ENCODE measurements at places on chromosomes 16 and 17.
A peak's percentile ranks its signal among the peaks of the same experiment; 100 is the strongest.

DNA sequence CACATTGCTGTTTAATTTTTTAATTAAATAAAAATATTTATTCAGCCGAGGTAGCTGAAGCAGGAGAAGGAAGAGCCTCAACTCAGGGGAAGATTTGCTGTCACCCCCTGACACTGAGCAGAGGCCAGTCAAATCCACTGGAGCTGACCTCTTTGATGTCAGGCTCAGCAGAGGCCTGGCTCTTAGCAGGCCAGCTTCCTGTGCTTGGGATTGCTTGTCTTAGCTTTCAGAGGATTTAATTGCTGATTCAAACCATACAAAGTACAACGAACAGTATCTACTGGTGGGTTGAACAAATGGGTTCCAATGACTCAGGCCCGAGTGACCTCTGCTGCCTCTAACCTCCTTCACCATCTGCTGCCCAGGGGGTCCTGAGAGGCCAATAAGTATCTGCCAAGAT, 417.0 kb upstream of the HSBP1 start:
- DNase-seq: no peak
- no peak overlapping the region for H3K4me3 ChIP-seq
- H3K27ac ChIP-seq: no peak overlapping the region
- H3K27me3 ChIP-seq: no peaks in the 10 kb centered on the region
- H3K36me3 ChIP-seq: no peaks in the 10 kb centered on the region

DNA sequence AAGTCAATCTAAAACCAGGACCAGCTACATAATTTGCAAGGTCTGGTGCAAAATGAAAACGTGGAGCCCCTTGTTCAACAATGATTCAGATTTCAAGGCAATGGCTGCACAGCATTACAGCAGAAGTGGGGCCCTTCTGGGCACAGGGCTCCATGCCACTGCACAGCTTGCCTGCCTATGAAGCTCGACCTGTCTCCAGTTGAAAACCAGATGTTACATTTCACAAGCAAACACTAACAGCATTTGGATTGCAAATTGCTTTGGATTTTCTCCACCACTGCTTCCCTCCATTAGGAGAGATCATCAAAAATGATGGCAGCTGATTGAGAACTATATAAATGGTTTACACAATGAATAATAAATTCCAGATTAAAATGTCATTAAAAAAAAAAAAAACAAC, 551.4 kb upstream of the ZFHX3 start:
- no peaks in the 10 kb centered on the region for H3K4me1 ChIP-seq
- H3K36me3 ChIP-seq: no peaks in the 10 kb centered on the region
- H3K4me3 ChIP-seq: no peak overlapping the region

DNA sequence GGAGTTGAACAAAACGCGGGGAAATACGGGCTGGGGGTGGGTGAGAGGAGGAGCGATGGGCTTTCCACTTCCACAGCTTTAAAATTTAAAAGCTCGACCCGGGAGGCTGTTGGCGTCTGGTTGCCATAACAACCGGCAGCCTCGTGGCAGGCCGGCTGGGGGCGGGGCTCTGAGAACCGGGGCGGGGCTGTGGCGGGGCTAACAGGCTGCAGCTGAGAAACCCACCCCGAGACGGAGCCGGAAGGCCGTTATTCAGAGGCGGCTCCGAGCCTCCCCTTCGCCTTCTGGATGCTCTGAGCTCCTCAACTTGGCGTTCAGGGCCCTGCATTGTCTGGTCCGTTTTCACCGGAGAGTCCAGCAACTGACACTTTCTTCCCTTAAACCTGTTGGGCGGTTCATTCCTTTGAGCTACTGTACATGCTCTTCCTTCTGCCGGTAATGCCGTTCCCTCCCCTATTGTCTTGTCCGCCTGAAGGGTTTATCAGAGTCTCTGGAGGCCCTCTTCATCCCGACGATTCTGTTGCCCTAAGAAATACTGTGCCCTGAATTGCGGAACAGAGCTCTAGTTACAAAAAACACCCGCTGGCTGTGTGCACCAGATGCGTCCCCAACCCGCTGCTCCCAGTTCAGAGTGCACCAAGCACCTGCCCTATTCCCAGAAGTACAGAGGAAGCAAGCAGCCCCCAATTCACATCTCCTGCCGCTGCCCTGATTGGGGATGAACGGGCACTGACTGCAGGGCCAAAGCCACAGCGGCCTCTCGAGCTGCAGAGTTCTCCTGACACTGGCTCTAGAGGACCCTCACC, 596 bp downstream of the DNAAF8 start:
- H3K4me1 ChIP-seq: peaks cover 2% of the 10 kb centered on the region
- H3K27me3 ChIP-seq: no peaks in the 10 kb centered on the region
- no peak for DNase-seq
- H3K36me3 ChIP-seq: no peaks in the 10 kb centered on the region
- peak overlapping the region; percentile 87 for H3K4me3 ChIP-seq

GRCh38 chr17:49051269-49051668, 54.1 kb downstream of the IGF2BP1 start:
- no peak overlapping the region for H3K27ac ChIP-seq
- no peaks in the 10 kb centered on the region for H3K27me3 ChIP-seq
- H3K36me3 ChIP-seq: no peaks in the 10 kb centered on the region
- no peak for DNase-seq
- no peaks in the 10 kb centered on the region for H3K4me1 ChIP-seq

DNA sequence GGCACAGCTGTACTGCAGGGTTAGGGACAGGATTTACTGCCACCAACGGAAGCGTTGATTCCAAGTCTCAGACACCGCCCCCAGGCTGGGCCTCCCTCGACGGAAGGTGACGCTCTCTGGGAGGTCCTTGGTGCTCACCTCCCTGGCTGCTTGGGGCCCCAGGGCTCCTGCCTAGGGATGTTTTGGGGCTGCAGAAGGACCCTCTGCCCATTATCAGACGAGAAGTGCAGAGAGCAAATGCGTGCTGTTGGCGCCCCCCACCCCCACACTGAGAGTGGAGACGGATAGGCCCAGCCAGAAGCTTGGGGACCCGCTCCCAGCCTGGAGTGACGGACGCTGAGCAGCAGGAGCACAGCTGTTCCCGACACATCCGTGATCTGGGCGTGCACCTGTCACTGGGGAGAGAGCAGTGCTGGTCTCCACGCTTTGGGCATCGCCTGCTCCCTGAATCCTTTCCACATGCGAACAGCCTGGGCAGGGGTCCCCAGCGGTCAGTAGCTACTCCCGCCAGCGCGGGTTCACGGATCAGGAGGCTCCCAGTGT, 5.1 kb upstream of the SOX8 start:
- no peak overlapping the region for H3K27ac ChIP-seq
- DNase-seq: no peak
- H3K27me3 ChIP-seq: no peaks in the 10 kb centered on the region
- H3K4me1 ChIP-seq: no peaks in the 10 kb centered on the region
- H3K4me3 ChIP-seq: no peak overlapping the region
- H3K36me3 ChIP-seq: no peaks in the 10 kb centered on the region

GRCh38 chr16:85606904-85607303, 6.2 kb upstream of the GSE1 start:
- H3K36me3 ChIP-seq: peaks cover 5% of the 10 kb centered on the region
- no peak for DNase-seq
- H3K4me1 ChIP-seq: peaks cover 33% of the 10 kb centered on the region
- H3K27me3 ChIP-seq: no peaks in the 10 kb centered on the region

- no peaks in the 10 kb centered on the region for H3K27me3 ChIP-seq
- no peak overlapping the region for H3K27ac ChIP-seq
- DNase-seq: no peak
Observed at GRCh38 chr17:45368651-45369050, 51.8 kb upstream of the MAP3K14 start.

- H3K4me1 ChIP-seq: no peaks in the 10 kb centered on the region
- H3K27ac ChIP-seq: no peak overlapping the region
- no peaks in the 10 kb centered on the region for H3K36me3 ChIP-seq
- H3K4me3 ChIP-seq: no peak overlapping the region
Observed at GRCh38 chr16:1026057-1026783, 44.6 kb downstream of the SOX8 start.

Data from GM12878 (cell line).